ENCODE measurements at places on chromosomes 4 and X.

DNA sequence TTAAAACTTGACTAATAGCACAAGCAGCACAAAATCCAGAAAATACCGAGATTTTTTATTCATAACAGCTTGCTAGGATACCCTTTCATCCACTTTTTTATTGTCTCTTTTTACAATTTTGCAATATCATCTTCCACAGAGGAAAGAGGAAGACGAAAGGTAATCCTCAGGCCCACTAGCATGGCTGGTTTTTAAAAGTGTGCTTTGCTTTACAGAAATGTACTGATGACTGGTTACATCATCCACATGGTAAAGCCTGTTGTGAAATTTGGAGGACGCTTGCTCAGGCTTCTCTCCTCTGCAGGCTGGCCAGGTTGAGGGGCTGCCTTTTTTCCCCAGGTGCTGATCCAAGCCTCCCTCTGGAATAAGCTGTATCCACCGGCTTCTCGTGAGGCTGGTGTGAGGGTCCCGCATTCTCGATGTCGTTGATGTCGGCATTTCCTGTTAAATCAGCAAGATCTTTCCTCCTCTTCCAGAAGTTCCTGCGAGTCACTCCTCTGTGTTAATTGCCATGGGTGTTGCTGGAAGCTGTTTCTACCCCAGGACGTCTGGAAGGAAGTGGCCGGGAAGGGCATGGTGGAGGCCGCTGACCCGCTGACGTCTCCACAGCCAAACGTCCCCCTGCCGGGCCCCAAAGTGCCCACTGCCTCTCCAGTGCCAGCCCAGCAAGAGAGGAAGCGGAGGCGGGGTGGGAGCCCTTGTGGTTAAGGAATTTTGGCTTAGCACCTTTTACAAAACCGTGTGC, 5.8 kb upstream of the DGKQ start:
- DNase-seq = peak; percentile 65

DNA sequence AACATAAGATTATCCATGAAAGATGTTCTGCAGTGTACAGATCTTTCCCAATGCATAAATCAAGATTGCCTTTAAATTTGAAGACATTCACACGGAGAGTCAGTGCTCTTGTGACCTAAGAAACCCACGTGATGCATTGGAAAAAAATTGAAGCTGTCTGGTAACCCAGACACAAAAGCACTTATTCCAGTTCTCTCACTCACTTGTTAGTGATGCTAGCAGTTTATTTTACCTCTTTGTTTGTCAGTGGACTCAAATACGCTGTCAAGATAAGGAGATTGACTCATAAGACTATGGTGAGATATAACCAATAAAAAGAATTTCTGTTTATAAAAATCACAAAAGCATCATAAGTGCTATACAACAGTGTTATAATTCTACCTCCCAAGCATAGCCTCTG, 245.8 kb upstream of the SMIM31 start:
- DNase-seq = no peak

- no peak for DNase-seq
Measured at GRCh38 chrX:121921258-121921657, 873.8 kb downstream of the GLUD2 start.

DNA sequence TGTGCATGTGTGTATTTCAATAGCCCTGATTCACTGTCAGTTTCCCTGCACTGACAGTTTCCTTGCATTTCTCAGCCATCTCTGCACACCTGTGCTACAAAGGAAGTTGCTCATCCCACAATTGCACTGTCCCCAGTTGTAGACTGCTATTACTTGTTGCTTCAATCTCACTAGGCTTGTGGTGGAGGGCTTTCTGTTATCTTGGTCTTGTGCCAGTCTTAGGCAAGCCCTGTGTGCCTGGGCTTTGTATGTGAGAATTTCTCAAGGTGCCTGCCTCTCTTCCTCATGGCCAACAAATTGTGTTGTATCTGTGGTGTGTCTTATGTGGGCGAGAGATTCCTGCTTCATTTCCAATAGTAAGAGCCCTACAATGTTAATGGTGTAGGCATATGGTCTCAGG, 467.4 kb downstream of the GRIA2 start:
- DNase-seq = no peak

- no peak for DNase-seq
Measured at GRCh38 chr4:182969651-182970279, 52.6 kb upstream of the DCTD start.

Measured in Right ventricle myocardium inferior (tissue), 1 donor.